ENCODE measurements at places on chromosomes 1 and 21. TPM values are rescaled to one million over a fixed set of nuclear protein-coding genes. Genes with fewer than 3 reads are reported as not detected.

BTBD19 gene
- total RNA-seq = 8.2 TPM

DDR2 gene
- total RNA-seq = 140 TPM

ST6GALNAC5 gene
- total RNA-seq = 0.44 TPM

NPL gene
- total RNA-seq = 25.7 TPM

C1orf115 gene
- total RNA-seq = 27.4 TPM

DNA sequence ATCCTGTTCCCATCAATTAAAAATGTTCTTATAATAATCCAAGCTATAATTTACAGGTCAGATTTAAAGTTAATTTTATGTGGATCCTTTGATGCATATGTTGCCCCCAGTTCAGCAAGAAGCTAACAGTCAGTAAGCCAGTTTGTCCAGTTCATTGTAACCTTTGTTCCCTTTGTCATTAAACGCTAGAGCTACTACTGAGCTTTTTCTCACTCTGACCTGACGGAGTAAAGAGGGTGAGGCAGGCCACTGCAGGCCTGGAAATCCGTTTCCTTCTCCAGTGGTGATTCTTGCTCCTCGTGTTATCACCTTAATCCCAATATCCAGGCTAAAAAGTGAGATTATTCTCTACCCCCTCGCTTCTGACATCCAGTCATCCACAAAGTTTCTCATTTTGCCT, 10.2 kb downstream of the YBX1 start:
- DNase-seq = no peak

GRCh38 chr1:96553811-96554210, 167.8 kb upstream of the PTBP2 start:
- no peak for DNase-seq

GRCh38 chr21:38293113-38293512, 36.3 kb downstream of the KCNJ15 start:
- DNase-seq = no peak

DNA sequence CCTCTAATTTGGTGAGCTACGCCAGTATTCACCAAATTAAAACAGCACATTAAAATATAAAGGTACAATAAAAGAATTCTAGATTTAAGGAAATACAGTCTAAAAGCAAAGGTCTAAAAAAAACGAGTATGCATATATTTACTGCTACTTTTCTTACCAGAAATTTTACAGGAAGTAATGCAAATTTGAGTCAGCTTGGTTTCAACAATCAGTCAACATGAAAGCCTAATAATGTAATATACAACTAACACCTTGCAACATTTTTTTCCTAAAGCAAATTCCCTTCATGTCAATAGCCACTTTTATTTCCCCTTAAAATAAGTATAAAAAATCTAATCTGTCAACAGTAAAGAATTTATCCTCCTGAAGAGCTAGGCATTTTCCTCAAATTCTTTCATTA, 11.9 kb downstream of the PTP4A2 start:
- DNase-seq = no peak

DNA sequence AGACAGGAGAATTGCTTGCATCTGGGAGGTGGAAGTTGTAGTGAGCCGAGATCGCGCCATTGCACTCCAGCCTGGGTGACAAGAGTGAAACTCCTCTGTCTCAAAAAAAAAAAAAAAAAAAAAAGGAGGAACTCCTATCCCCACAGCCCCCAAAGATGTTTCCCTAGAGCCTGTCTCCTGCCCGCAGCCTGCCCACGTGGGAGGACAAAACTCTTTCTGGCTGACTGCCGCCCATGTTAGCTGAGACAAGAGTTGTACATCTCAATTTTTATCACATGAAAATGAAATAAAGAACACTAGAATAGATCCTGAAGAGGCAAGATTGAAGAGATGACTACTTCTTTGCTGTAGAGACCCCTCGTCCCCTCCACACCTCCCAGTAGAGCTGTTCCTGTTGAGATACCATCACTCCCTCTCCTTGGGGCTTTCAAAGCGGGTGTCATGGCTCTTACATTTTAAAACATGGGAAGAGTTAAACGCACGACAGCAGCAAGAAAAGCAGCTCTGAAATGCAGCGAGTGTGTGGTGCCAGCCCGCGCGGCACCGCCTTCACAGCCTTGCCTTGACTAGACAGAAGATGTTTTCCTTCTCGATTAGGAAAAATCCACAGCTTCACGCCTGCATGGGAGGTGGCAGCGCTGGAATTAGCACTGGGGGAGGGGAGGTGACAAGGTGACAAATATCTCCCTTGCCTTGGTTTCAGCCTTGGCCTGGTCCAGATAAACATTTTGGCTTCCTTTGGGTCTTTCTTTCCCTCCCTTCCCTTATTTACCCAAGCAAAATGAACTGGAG, 253.4 kb upstream of the CSF3R start:
- no peak for DNase-seq

- DNase-seq = no peak
These were observed 185.0 kb downstream of the TGFBR3 start for GRCh38 chr1:91700771-91701471.

- DNase-seq = no peak
These were observed 894 bp downstream of the EPB41 start for GRCh38 chr1:28915031-28915895.
